ENCODE measurements at places on chromosomes 3 and 15.

GRCh38 chr3:117603097-117603496 is 893.5 kb downstream of the TUSC7 start:
- DNase-seq, result no peak

DNA sequence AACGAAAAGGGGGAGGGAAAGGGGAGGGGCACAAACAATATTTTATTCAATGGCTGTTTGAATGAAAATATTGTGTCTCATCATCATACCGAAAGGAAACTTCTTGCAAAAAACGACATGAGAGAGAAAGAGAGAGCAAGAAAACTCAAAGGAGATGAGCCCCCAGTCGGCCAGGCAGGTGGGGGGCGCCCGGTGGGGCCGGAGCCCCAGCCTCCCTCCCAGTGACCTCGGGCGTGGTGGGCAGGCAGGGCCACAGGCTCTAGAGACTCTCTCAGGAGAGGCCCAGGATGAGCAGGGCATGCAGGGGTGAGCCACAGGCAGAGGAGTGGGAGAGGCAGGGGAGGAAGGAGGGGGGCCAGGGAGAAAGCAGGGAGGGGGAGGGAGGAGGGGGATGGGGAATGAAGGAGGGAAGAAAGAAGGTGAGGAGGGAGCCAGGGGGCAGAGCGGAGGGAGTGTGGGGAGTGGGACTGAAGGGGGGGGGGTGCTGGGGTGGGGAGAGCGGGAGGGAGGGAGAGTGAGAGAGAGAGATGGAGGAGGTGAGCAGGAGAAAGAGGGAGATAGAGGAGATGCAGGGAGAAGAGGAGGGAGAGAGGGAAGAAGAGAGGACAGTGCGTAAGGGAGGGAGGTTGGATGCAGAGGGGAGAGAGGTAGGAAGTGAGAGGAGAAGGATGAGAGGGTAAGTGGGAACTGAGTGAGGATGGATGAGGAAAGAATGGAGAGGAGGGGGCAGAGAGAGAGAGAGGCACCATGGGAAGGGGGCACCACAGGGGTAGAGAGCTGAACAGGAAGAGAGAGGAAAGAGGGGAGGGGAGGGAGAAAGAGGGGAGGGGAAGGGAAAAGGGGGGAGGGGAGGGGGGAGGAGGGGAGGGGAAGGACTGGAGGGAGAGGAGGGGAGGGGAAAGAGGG is 14.1 kb upstream of the TMEM115 start:
- no peak for DNase-seq

DNA sequence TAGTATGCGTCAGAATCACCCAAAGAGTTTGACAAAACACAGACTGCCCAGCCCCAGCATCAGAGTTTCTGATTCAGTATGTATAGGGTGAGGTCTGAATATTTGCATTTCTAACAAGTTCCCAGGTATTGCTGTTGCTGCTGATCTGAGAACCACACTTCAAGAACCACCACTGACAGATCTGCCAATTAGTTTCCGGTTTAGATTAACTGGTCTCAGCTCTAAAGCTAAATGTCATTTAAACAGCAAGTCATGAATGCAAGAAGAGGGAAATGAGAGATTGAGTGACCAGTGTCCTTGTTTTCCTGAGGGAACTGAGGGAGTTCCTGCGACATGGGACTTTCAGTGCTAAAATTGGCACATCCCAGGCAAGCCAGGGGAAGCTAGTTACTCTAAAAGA is 305.0 kb downstream of the ZNF385D start:
- DNase-seq, result no peak

- DNase-seq, result no peak
Measured at GRCh38 chr3:107956991-107957900, 133.6 kb downstream of the CD47 start.

GRCh38 chr15:74504418-74504817 is 36.6 kb upstream of the ARID3B start:
- DNase-seq, result no peak

GRCh38 chr3:110178965-110179364 is 841.6 kb upstream of the DPPA4 start:
- no peak for DNase-seq

DNA sequence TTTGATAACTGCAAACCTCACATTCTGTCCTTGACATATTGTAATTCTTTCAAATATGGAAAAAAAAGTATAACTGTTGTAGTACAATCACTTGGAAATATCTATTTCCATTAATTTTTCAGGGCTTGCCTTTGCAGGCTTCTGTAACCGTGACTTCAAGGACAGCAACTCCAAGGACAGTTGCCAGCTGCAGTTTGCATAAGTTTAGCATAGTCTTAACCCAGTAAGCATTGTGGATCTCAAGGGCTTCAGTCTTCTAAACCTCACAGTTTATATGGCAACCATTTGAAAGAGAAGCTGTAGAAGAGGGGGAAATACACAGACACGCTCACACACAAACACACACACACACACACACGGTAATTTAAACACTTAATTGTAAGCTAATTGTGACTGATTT is 112.8 kb upstream of the GPR149 start:
- no peak for DNase-seq

DNA sequence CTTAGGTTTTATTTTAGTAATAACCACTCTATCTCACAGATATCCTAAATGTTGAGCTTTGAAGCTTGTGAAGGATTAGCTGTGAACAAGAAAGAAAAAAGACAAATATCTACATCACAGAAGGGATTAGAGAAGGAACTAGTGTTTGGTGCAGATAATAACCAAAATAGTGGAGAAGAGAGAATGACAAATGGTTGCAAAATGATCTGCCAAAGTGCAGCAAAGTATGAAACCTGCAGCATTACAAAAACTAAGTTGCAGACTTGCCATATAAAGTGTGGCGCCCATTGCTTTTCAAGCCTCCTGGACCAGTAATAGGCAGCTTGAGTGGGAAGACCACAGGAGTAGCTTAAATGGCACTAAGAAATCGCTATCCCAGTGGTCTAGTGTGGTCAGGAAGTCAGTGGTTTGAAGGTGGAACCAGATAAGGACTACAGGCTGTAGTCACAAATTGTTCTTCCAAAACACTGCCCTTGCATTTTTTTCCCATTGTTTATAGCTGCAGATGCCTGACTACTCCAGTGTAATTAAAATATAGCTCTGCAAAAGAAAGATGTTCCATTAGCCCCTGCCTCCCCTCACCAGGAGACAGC is 20.7 kb downstream of the TPM1 start:
- no peak for DNase-seq

DNA sequence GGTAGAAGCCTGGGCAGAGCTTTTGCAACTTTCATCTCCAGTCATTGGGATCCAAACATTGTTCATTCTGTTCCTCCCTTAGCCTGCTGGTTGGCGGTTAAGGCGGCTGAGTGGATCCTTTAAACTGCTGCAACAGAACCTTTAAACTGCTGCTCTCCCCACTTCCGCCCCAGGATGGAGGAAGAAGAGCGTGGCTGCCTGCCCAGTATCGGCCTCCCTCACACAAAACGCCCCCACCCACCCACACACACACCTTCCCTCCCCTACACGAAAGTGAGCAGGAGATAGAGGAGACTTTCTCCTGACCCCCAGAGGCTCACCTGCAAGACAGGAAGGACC is 460 bp upstream of the ZMAT3 start:
- peak; percentile 28 for DNase-seq

DNA sequence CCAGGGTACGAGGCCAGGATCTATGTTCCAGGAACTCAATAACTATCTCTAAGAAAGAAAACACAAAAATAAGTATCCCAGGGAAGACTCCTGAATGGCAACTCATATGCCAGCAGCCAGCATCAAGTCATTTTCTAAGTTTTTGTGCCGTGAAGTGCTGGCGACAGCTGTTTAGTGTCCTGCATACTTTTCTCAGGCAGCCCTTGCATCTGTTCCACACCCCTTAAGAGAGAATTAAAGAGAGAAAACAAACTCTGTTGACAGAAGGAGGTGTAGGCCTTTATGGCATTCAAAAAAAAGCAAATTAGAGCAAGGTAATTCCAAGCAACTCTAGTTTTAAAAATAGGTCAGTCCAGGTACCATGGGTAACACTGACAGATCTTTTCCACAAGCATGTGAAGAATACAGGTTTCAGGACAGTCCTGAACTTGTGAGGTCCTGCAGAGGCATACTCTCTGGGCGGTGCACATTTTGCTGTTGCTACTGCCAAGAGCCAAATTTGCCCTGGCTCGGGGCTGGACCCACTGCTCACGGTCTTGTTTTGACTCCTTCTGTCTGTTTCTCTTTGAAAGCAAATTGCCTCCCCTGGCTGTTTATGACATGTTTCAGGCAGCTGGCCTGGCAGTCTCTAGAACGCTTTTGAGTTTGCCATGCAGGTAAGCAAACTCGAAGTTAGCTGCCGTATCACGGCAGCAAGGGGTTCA is 252.1 kb upstream of the ADAMTS9 start:
- no peak for DNase-seq

DNA sequence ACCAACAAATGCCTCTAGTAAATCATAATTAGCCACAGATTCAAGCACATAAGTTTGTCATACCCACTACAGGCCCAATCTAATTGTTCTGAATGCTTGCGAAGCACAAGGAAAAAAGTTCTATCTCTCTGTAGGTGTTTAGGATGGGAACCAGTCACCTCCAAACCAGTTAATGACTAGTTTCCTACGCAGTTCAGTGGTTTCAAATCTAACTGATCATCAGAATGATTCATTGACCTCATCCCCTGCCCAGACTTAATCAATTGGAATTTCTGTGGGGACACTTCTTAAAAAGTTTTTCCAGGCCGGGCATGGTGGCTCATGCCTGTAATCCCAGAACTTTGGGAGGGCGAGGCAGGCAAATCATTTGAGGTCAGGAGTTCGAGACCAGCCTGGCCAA is 24.3 kb upstream of the MASP1 start:
- no peak for DNase-seq

- no peak for DNase-seq
Measured at GRCh38 chr3:129398803-129399144, 29.7 kb downstream of the EFCAB12 start.

GRCh38 chr3:52039846-52040245 is 16.5 kb downstream of the DUSP7 start:
- DNase-seq, result no peak

GRCh38 chr3:184780981-184781515 is 30.9 kb upstream of the VPS8 start:
- no peak for DNase-seq
